Renal pelvis (tissue), 12 donors: ENCODE measurements at places on chromosomes 16 and 17. TPM values are rescaled to one million over a fixed set of nuclear protein-coding genes. Genes with fewer than 3 reads are reported as not detected.

- DNase-seq, result no peak
Measured at GRCh38 chr16:20851601-20852000, 45.3 kb downstream of the REXO5 start.

- DNase-seq, result peak; percentile 27
Measured at GRCh38 chr16:66135421-66135831, 231.1 kb upstream of the CDH5 start.

Gene NLRC3
- polyA plus RNA-seq, result 2.5 TPM

GRCh38 chr17:50177983-50178834 is 12.4 kb downstream of the SGCA start:
- DNase-seq, result no peak

Gene PLCD3
- polyA plus RNA-seq, result 30.1 TPM

DNA sequence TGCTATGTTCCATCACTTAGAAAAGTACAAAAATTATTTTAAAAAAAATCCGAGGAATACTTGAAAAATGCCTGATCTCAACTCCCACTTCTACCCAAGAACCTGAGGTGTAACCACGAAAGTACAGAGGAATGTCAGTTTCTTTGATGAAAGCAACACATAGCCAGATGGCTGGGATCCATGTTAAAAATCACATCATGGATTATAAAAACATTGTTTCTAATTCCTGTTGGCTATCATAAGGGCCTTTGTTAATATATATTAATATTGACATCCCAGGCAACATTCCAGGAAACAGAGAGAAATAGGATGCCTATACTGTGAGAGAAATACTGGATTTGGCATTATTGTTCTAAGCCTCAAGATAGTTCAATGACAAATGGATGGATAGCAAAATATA is 115.3 kb downstream of the SKAP1 start:
- no peak for DNase-seq

GRCh38 chr16:74046524-74046923 is 250.1 kb upstream of the PSMD7 start:
- no peak for DNase-seq
